Hippocampal formation (tissue), 2 donors: ENCODE measurements at places on chromosomes 2 and 18.

- no peak for DNase-seq
Measured at GRCh38 chr2:28974252-28974651, 6.8 kb upstream of the TOGARAM2 start.

DNA sequence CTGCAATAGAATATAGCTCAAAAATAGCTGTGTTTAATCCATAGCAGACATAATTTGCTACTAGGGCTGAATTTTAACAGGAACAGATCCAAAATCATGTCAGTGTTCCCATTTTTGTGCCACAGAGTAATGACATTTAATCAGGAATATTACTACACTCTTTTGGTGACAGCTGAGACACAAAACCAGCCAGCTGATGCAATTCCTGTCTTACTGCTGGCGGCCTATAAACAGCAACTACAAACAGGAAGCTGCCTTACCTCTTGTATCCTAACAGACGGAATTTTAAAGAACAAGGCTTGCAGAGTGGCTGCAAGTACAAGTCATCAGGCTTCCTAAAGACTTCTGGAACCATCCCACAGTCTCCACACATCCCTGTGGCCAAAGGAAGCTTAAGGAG, 218.1 kb downstream of the ZNF521 start:
- no peak for DNase-seq

- DNase-seq: no peak
Measured at GRCh38 chr2:158923180-158923594, 45.3 kb upstream of the TANC1 start.

- DNase-seq: no peak
Measured at GRCh38 chr2:174800436-174801205, 36.3 kb upstream of the CHRNA1 start.
